ENCODE measurements at places on chromosomes 2 and 18. TPM values are rescaled to one million over a fixed set of nuclear protein-coding genes. Genes with fewer than 3 reads are reported as not detected.
A peak's percentile ranks its signal among the peaks of the same experiment; 100 is the strongest.

AMMECR1L gene
- 16.2 TPM for polyA plus RNA-seq

FER1L5 gene
- 0.32 TPM for polyA plus RNA-seq

GPR55 gene
- polyA plus RNA-seq: 0.24 TPM

POLE4 gene
- 67.0 TPM for polyA plus RNA-seq

SERPINB13 gene
- not detected for polyA plus RNA-seq

CFAP221 gene
- polyA plus RNA-seq: 4.8 TPM

SULT1C4 gene
- 0.34 TPM for polyA plus RNA-seq

SCYGR8 gene
- not detected for polyA plus RNA-seq

DNA sequence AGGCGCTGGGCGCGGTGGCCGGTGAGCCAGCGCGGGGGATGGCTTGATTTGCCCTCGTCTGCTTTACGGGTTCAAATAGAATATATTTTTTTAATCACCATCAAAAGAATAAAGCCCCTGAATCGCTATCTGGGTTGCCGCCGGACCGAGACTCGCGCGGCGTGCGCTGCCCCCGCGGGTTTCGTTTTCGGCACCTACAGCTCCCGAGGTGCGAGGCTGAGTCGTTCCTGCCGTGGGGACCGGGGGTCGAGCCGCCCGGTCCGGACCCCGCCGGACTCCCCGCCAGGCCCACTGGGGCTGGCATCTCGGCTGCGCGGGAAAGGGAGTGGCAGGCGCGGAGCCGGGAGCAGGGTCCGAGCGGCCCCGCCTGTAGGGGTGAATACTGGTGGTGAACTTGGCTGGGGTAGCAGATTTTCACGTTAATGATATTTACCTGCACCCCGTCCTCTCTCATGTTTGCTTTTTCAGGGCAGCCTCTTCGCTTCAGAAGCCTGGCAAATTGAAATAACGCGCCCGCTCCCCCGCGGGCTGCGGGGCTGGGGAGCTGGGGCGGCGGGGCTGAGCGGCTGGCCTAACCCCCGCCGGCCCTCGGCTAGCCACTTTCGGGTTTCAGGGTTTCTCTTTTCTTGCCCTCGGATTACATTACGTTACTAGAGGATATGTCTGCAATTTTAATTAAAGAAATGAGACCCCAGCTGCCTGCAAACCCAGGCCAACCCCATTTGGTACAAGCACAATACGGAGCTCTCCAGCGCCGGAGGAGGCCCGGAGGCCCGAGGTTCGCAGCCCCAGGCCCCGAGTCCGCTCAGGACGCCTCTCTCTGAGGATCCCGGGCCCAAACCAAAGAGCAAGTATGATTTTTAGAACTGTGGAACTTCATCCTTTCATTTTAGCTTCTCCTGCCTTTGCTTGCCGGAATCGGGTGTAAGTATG is 1.7 kb upstream of the CELF4 start:
- DNase-seq: peak; percentile 49

- DNase-seq: no peak
These were observed 59.0 kb downstream of the ANKRD44 start for GRCh38 chr2:197251576-197251975.

- DNase-seq: no peak
These were observed 290.8 kb downstream of the CCDC85A start for GRCh38 chr2:56474412-56475158.

DNA sequence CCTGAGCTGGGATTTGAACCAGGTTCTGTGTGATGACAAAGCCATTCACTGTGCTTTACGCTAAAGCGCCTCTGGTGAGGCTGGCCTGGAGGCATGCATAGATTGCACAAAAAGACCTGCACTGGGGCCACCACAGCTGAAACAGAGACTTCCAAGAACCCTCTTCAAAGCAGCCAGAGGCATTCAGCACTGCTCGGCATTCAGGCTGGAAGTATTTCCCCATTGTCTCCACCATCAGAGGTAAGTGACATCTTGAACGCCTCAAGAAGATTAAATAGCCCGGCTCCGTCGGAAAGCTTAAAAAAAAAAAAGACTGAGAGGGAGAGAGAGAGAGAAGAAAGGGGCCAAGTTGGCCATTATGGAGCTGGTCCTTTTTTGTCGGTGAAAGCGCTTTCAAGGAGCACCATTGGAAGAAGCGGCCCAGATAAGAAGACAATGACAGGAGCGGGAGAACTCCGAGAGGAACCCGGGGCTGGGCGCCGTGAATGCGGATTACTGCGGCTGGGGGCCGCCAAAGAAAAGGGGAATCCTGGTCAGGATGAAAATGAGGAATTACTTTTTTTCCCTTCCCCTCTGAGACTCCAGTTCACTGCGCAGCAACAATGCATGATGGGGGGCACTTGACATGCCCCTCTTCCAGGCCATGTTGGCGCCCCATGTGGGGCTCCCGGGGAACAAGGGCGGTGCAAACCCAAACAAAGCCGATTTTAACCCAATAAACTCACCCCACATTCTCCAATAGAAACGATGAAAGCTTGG is 228.3 kb downstream of the MYCN start:
- DNase-seq: no peak

DNA sequence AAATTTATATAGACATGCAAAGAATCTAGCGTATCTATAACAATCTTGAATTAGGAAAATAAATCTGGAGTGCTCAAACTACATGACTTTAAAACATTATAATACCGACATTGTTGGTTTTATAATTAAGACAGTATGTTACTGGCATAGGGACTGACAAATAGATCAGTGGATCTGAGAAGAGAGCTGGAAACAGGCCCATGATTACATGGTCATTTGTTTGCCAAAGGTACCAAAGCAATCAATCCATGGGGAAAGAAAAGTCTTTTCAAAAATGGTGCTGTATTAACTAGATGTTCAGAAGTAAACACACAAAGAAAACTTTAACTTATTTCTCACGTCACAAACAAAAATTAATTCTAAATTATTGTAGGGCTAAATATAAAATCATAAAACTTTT is 124.2 kb downstream of the BCL2L11 start:
- DNase-seq: no peak

DNA sequence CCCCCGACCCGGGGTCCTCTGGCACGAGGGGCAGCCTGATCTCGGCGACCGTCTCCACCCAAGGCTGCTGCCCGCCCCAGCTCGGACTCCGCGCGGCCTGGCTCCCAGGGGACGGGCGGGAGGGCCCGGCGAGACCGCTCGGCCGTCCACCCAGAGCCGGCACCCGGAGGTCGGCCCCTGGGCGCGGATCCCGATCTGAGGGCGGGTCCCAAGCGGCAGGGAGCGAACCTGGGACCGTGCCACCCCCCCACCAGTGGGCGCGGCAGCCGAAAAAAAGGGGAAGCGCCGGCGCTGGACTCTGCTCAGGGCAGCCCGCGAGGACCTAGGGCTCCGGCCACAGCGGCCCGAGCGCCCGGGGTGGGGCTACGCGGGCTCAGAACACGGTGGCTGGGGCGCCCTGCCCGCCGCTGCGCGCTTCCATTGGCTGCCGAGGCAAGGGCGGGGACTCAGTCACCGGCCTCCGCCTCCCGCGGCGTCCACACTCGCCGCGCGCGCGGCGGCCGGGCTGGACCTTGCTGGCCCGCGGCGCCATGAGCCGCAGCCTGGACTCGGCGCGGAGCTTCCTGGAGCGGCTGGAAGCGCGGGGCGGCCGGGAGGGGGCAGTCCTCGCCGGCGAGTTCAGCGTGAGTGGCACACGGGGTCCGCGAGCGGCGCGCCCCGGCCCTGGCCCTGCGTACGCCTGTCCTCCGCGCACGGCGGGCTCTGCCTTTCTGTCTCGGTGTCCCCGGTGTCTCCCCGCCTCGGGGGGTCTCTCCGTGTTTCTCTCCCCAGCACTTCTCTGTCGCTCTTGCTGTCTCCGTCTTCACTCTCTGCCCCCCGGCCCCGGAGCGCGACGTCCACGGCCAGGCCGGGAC is at the start of gene PTPN18:
PTPN18 (plus strand) TSS at position 479 of the 854 bp plus-strand sequence; CDS start at position 531, 52 bp downstream.
- DNase-seq: peak; percentile 94

- no peak for DNase-seq
These were observed 267.7 kb upstream of the SIX2 start for GRCh38 chr2:45276914-45277313.

DNA sequence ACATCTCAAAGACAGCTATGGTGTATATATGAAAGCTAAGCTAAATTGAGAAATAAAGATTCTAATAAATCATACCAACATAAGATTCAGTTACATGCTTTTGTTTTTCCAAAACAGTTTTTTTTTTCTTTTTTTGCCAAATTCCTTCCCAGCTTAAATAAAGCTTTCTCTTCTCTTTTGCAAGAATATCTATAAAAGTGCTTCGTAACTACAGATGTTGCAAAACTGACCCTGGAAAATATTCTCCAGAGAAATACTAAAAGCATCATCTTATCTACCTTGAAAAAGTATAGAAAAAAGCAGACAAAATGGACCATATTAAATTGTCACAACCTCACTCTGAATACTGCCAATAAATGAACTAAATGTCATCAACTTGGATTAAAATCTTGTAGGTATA is 38.7 kb downstream of the FANCL start:
- DNase-seq: no peak

DNA sequence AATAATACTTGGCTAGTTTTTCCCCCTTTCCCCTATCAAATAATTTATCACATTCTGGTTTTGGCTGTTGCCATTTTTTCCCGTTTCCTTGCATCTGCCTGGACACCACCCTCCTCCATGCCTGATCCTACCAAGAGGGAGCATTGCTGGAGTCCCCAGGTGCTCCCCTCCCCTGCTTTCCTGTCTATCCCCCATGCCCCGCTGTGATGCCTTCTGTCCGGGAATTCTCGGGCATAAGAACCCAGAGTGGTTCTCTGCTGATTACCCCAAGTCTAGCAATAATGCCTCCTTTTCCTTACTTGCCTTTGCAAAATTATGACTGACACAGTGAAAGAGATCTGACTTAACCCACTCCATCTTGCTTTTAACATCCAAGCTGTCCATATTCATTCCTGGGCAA is 248.0 kb upstream of the PXDN start:
- no peak for DNase-seq

DNA sequence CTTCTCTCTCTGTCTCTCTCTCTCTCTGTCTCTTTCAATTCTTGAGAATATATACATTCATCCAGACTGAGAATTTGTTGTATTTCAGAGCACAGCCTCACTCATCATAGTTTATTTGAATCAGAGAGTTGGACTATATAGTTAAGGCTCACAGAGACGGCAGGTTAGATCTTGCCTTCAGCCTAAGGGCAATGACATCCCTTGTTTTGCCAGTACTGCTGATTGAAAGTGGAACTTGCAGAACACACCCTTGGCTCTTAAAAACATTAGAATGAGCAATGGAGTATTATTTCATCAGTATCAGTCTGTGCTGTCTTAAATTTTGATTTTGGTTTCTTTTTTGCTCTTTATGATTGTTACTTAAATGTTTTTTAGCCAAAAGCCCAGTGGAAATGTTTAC is 62.0 kb upstream of the DSG1 start:
- no peak for DNase-seq

DNA sequence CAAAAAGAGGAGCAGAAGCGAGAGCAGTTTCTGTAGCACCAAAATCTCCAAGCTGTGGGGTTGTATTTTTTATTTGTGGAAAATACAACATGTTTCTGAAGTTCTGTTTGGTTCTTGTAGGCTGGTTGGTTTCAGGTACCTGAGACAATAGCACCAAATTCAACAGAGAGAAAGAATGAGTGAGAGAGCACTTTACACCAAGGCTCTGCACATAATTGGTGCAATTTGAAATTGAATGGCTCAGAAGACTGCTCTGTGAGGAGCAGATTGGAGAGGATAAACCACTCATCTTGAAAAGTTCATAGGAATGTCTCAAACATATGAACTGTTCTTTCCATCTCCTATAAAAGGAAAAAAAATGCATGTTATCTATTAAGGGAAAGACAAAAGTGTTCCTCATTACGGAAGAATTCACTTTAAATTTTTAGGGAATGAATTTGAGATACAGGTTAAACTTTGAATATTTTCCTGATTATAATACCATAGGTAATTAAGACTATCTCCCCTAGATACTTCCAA is 175.1 kb downstream of the ATAD2B start:
- DNase-seq: no peak

DNA sequence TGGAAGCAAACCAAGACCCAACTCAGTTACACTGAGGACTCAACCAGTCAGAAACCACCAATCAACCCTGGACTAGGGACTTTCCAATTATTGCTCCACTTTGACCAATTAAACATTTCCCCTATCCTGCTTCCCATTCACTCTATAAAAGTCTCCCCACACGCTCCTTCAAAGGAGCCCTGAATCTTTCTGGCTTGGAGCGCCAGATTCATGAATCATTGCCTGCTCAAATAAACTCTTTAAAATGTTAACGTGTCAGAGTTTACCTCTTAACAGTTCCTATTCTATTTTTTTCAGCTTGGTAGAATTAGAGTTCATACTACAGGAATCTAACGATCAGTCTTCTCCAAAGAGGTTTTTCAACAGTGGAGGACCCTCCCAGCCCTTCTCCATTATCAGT is 20.7 kb upstream of the SULT1C2 start:
- no peak for DNase-seq

DNA sequence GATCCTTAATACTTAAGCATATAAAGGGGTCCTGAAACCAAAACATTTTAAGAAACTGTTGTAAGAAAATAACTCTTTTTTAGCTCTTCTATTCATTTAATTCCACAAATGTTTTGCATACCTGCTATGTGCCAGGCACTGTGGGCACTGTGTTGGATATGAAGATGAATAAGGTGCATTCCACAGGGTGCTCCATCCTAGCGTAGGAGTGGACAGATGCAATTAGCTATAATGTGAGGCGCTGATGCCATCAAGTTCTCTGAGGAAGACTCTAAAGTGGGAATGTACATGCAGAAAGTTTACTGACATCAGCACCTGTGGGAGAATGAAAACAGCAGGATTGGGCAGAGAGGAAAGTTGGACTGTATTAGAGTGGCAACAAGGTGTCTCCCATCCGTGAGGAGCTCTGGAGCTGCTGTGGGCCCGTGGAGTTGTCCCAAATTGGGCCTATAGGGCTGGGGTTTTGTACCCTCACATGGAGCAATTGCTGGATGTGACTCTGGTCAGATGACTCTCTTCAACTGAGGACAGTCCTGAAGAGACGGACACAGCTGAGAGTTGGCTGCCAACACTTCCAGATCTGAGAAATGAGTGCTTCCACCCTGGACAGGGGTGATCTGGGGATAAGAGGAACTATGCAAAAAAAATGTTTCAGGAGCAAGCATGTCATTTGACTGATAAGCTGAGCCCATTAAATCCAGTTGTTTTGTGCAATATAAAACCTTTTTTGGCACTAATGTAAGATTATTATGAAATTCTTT is 22.3 kb downstream of the CD8A start:
- no peak for DNase-seq

DNA sequence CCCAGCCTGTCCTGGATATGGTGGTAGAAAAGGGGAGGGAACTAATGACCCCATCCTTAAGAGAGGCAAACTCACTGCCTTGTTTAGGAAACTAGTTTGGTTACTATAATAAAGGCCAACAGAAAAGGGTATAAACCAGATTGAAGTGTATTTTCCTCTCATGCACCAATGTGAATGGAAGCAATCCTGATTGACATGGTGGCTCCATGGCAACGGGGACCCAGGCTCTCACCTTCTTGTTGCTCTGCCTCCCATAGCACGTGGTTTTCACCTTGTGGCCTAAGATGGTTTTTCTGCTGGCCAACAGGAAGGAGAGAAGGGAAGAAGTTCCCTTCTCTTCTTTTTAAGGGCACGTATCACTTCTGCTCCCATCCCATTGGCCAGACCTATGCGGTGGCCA is 67.3 kb upstream of the NRP2 start:
- no peak for DNase-seq

Data from adrenal gland (tissue), 19 donors.